ENCODE measurements at places on chromosomes 11 and 22.

DNA sequence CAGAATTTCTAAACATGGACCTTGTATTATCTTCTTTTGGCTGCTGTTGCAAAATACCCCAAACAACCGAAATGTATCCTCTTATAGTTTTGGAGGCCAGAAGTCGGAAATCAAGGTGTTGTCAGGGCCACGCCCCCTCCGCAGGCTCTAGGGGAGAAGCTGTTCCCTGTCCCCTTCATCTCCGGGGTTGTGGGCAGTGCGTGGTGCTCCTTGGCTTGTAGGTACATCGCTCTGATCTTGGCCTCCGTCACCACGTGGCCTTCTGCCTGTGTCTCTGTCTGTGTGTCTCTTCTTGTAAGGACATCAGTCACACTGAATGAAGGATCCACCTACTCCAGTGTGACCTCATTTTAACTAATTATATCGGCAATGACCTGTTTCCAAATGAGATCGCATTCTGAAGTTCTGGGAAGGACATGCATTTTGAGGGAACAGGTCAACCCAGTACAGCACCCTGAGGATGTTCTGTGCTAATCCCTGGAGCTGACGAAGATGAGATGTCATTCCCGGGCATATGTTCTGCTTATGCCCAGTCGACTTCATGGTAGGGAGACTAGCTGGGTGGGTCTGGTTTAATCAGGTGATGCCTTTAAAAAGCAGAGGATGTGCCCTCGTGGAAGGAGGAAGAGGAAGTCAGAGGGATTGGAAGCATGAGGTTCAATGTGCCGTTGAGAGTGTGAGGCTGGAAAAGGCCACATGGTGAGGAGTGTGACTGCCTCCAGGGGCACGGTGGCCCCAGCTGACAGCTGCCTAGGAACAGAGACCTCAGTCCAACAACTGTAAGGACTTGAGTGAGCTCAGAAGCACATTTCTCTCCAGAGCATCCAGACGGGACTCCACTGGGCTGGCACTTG lies 531.1 kb downstream of the TBC1D22A start:
- DNase-seq = no peak

- no peak for DNase-seq
These were observed 375.1 kb downstream of the METTL15 start for GRCh38 chr11:28483072-28483867.

- no peak for DNase-seq
These were observed 9.6 kb downstream of the ANKK1 start for GRCh38 chr11:113397212-113397611.

DNA sequence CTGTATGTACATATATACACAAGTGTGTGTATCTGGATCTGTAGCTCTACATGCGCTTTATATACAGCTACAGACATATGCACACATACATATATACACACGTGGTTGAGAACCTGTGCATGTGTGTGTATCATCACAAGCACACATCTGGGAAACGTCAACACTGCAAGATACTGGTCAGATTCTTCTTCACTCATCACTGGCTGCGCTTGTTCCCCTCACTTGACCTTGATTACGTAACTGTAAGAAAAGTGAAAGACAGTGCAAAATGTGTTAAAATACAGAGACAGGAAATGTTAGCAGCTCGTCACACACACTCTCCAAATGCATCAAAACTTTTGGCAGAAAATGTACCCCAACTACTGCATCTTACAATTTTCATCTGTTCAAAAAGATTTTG lies 51.9 kb upstream of the MN1 start:
- no peak for DNase-seq

DNA sequence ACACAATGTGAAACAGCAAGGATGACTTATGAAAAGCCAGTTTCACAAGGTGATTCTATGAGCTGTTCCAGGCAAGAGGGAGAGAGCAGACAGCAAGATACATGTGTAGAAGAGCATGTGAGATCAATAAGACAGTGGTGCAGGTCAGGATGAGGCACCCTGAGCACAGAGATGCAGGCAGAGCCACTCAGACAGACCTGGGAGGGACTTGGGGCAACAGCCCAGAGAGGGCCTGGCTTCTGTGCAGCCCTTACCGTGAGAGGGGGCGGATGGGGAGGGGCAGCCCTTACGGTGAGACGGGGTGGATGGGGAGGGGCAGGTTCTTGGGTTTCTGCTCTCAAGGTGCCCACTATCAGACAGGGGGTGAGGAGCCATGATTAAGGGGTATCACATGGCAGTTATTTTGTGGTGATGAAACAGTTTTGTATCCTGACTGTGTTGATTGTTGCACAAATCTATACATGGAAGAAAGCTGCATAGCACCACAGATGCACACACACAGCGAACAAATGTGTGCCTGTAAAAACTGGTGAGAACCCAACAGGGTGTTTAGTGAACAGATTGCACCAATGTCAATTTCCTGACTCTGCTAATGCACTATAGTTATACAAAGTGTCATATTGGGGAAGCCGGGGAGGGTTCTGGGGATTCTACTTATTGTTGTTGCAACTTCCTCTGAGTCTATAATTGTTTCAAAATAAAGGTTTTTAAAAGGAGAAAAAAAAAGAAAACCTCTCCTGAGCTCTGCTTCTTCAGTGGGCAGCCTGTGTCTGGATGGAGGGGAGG lies 5.2 kb upstream of the C22orf42 start:
- DNase-seq = no peak

GRCh38 chr11:105610871-105611571 lies 1.1 kb downstream of the GRIA4 start:
- DNase-seq = no peak

DNA sequence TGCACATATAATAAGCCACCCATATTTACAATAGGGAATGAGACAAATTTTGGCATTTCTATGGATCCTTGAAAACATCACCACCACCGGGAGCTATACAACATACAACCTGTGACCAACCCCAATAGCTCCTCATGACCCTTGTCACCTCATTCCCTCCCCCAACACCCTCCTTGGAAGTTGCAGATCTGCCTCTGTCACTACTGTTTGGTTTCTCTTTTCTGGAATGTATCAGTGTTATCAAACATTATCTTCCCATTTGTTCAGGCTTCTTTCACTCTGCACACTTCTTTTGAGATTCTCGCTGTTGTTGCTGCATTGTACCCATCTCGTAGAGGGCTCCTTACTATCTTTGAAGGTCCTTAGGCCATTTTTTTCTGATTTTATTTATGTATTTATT lies 75.6 kb downstream of the ZNF280B start:
- no peak for DNase-seq

DNA sequence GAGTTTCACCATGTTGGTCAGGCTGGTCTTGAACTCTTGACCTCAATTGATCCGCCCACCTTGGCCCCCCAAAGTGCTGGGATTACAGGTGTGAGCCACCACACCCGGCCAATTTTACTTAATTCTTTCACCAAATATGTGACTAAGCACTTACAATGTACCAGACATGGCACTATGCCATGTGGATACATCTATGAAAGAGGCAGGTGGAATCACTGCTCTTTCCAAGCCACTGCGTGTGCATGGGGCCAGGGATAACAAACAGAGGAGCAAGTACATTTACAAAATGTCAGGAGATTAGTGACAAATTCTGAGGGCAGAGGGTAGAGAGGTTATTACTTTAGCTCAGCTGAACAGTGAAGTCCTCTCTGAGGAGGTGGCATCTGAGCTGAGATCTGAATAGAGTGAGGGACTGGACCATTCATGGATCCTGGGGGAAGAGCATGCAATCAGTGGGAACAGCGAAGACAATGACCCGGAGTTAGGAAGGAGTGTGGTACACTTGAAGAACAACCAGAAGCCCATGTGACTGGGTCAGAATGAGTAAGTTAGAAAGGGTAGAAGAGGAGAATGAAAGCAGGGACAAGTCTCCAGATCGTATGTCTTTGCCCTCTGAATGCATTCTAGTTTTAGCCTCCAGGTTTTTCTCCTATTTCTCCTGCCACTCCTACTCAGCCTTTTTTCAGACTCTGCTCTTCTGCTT lies 38.3 kb upstream of the GRAMD1B start:
- no peak for DNase-seq

- peak; percentile 61 for DNase-seq
These were observed 5.9 kb downstream of the RNF215 start for GRCh38 chr22:30381264-30381663.

DNA sequence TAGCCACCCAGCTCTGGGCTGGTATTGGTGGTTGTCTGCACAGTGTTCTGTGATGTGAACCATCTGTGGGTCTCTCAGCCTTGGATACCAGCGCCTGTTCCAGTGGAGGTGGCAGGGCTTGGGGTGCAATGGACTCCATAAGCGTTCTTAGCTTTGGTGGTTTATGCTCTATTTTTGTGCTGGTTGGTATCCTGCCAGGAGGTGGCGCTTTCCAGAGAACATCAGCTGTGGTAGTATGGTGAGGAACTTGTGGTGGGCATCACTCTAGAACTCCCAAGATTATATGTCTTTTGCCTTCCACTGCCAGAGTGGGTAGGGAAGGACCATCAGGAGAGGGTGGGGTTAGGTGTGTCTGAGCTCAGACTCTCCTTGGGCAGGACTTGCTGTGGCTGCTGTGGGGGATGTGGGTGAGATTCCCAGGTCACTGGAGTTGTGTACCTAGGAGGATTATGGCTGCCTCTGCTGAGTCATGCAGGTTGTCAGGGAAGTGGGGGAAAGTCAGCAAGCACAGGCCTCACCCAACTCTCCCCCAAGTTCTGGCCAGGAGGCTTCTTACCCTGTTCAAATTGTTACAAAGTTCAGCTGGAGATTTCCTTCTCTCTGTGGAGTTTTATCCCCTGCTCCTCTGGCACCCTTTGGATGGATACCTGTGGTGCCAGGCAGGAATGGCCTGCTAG lies 47.2 kb downstream of the MRGPRX2 start:
- no peak for DNase-seq

GRCh38 chr11:32426819-32427615 lies 8.3 kb downstream of the WT1 start:
- DNase-seq = peak; percentile 16

All from activated CD4-positive, alpha-beta T cell treated with anti-CD3 and anti-CD28 coated beads for 48 hours (primary cell).